ENCODE measurements at places on chromosomes 2 and 18.

- DNase-seq: no peak
These were observed 15.1 kb downstream of the SPTBN1 start for GRCh38 chr2:54471221-54471711.

GRCh38 chr2:196054631-196055030 is 14.0 kb downstream of the DNAH7 start:
- no peak for DNase-seq

GRCh38 chr18:63895190-63895589 is 7.7 kb downstream of the SERPINB2 start:
- no peak for DNase-seq

GRCh38 chr18:39523281-39523680 is 1957.7 kb upstream of the CELF4 start:
- DNase-seq: no peak

- peak; percentile 56 for DNase-seq
These were observed at the start of gene LRP2 for GRCh38 chr2:169362118-169362893. TSS of gene LRP2 (minus strand) at chr2:169362534. CDS start at chr2:169362399, 135 bp downstream.

GRCh38 chr18:62710417-62710816 is 4.9 kb upstream of the PHLPP1 start:
- DNase-seq: no peak

DNA sequence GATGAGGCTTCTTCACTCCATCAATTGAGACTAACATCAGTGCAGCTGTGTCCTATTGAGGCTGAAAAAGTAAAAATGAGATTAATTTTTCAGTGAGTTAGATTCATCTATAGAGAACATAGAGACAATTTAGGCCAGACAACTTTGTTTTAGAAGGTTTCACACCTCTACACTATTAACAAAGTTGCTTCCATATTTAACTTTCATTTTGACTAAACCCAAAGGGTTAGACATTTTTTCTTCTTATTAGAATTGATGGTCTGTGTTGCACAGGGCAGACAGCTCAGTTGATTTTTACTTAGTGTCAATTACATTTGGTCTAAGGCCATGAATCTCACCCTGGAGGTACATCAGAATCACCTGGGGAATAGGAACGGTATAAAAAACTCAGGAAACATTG is 130.2 kb upstream of the NXPH2 start:
- DNase-seq: no peak

GRCh38 chr2:127047716-127048617 is 59.0 kb downstream of the BIN1 start:
- peak; percentile 9 for DNase-seq

DNA sequence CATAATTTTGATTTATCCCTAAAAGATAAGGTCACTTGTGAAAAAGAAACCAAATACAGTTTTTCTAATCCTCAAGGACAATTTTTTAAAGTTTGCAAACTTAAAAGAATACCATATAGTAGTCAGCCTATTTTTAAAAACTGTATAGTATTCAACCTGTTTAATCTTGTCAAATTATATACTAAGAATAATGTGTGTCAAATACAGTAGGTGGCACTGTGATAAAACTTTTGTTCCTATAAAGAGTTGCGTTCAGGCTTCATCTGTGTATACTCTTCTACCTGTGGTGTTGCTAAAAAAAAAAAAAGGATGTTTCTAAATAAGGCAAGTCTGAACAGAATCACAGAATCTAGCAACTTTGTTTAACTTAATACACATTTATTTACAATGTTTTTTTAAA is 68.6 kb downstream of the CCDC138 start:
- DNase-seq: no peak
